GDM1 (cell line): ENCODE measurements at places on chromosomes 7 and 10.

DNA sequence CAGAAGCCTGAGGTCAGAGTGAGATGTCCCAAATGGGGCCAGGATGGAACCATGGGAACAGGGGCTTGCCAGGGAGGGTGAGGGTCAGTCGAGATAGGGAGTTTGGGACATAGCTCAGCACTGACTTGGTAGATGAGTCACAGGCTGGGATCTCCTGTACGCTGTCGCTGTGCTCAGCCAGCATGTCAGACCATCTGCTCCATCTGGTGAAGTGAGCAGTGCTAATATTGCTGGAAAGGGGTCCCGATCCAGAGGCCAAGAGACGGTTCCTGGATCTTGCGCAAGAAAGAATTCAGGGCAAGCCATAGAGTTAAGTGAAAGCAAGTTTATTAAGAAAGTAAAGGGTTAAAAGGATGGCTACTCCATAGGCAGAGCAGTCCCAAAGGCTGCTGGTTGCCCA lies 505.6 kb downstream of the GALNT17 start:
- DNase-seq = no peak

DNA sequence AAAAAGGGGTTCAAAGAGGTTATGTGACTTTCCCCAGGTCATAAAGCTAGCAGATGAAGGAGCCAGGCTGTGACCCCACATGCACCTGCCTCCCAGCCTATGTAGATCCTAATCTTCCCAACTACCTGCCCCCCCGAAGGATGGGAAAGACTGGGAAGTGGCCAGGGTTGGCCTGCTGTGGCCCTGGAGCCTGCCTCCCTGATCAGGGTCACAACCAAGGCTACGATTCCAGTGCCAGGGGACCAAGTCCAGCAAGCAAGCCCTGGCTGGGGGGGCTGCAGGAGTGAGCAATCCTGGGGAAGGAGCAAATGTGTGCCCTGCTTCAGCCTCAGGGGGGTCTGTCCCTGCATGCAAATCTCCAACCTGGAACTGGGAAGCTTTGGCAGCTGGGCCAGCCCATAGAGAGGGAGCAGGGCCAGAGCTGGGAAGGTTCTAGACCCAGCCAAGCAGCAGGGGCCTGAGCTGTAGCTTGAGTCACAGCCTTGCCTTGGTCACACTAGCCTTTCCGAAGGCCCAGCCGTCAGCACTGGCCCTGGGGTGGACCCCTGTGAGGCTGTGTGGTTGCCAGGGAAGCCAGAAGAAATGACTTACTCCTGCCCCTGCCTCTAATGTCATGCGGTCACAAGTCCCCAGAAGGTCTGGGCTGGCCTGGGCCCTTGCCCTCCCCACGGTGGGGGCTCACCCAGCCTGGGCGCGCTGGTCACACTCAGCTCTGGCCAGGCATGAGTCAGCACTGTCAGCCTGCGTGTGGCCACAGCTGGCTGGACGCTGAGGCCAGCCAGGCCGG lies 96.4 kb upstream of the ZMIZ1 start:
- no peak for DNase-seq

GRCh38 chr10:112026438-112026837 lies 157.1 kb downstream of the GPAM start:
- no peak for DNase-seq

DNA sequence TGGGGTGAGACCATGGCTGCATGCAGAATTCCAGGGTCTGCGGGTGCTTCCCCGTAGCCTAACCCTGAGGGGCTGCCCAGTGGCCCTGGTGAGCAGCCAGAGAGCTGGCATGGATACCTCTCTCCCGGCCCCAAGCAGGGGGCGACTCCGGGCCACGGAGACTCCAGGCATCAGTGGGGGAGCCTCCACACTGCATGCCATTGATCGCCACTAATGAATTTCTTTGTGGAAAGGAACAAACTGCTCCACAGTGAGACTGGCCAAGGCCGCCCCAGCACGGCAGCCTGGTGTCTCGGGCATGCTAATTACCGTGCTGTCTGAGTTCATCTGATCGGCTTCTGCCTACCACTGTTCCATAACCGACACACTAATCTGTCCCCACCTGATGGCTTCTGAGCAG lies 184.4 kb downstream of the GRID1 start:
- no peak for DNase-seq

DNA sequence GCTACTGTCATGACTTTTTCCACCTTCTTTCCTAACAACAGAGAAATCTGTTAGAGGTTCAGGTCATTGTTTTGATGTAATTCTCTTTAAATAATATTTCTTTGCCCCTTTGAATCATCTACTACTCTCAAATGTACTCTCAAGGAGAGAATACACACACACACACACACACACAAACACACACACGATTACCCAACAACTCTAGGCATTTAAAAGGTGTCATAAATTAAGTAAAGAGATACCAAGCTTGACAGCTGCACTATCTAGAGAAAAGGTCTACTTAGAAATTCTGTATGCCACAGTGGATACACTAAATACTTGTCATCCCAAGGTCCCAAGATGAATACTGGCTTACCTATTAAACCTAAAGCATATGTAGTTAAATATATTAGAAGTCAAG lies 4.8 kb downstream of the PANK1 start:
- no peak for DNase-seq

- DNase-seq = no peak
Observed at GRCh38 chr7:136144182-136144581, 167.0 kb upstream of the MTPN start.

DNA sequence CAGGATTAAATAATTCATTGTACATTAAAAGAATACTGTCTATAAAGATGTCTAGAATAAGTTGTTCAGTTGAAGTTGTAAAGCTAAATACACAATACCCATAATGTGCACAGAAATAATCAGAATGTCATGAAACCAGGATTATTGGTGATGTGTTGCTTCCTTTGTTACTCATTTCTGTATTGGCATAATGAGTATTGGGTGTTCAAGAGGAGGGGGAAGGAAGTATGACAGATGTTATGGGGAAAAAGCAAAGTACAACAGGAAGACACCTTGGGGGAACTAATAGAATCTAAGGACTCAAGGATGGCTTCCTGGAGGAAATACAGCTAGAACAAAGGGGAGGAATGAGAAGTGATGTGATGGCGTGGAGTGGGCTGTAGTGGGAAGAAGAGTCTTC lies 15.0 kb downstream of the ANKRD1 start:
- no peak for DNase-seq

DNA sequence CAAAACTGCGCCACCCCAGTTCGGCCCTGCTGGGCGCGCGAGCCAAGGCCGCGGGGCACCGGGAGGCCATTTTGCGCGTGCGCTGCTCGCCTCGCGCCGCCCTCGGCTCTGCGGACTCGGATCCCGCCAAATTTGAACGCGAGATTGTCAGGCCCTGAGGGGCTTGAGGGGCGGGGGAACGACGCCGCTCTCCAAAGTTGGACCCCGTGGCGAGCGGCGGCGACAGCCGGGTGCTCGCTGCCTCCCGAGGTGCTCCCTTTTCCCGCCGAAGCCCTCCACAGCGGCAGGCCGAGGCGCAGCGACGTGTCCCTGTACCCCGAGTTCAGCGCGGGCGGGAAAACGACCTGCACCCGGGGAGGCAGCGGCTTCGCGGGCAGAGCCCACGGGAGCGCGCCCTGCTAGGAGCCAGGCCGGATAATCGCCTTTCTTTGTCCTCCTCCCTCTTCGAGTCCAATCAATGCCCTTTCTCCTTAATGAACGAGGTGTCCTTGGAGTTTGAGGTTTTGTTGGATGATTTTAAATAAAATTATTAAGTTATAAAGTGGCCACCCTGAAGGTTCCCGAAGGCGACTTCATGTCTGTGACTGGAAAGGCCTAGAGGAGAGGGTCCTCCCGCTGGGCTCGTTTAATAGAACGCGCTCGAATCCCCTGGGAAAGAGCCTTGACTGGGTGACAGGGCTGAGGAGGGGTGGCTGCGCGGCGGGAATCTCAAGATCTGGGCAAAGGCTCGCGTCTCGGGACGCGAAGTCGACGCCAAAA lies 10.7 kb upstream of the SPAG6 start:
- no peak for DNase-seq

DNA sequence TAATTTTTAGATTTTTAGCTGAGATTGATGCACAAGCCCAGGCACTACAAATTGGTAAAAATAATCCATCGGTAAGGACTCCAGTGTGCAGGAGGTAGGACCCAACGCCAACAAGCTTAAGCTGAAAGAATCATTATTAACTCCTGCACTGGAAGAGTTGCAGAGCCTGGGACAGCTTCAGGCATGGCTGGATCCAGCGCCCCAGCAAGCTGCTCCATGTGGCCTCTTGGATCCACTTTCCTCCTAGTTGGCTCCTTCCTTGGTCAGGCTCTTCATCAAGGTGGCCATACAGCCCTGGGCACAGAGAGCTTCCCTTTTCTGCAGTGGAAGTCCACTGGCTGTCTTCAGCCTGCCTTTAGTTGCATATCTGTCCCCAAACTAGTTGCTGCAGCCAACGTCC lies 497.4 kb upstream of the FOXK1 start:
- DNase-seq = no peak

DNA sequence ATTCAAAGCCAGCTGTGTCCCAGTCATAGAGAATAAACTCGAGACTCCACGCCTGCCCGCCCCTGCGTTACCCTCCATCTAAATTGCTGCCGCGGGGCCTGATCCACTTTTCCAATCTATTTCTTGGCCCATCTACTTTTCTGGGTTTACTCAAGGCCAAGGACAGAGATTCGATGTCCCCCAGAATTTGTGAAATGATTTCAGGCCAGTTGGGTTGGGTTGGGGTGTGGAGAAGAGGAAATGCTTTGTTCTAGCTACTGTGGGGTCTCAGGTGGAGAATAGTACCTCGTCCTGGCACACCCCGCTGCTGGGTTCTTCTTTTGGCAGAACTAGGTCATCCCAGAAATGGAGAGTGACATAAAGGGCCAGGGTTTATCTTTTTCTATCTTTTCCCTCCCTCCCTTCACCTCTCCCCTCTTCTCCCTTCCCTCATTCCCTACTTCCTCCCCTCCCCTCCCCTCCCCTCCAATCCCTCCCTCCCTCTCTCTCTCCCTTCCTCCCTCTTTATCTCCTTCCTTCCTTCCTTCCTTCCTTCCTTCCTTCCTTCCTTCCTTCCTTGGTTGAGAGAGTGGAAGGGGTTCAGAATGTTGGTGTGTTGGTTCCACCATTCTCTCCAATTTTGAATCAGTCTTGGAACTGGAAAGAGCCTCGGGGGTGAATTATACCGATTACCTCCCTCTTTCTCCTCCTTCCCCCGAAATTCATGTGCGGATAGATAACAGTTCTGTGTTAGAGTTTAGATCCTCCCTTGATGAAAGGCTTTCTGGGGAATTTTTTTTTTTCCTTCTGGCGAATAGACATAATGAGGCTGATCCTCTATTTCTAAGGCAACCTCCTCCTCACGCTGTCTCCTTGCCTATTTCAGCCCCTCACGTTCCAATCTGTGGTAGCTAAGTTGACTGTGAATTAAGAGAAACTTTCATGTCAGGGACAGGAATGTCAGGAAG lies 1.2 kb upstream of the TMEM229A start:
- DNase-seq = no peak

DNA sequence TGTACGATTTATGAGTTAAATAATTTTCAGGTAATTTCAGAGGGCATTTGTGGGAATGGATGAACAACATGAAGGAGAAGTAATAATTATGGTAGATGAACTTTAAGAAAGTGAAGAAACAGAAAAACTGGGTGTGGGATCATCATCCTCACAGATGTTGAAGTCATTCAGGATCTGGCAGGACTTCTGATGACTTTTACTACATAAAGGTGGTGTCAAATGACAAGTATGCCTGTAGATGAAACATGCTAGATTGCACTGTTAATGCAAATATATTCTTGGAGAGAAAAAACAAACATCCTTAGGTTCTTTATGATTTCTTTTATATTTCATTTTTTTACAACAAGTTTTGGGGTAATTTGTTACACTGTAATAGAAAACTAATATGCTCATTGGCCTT lies 230.2 kb downstream of the PCLO start:
- no peak for DNase-seq

GRCh38 chr10:43912469-43912868 lies 263.8 kb upstream of the ZNF32 start:
- peak; percentile 10 for DNase-seq
